ENCODE measurements at places on chromosomes 4 and X.
A peak's percentile ranks its signal among the peaks of the same experiment; 100 is the strongest.

GRCh38 chrX:53308836-53309235 is 27.5 kb upstream of the IQSEC2 start:
- no peak for DNase-seq

DNA sequence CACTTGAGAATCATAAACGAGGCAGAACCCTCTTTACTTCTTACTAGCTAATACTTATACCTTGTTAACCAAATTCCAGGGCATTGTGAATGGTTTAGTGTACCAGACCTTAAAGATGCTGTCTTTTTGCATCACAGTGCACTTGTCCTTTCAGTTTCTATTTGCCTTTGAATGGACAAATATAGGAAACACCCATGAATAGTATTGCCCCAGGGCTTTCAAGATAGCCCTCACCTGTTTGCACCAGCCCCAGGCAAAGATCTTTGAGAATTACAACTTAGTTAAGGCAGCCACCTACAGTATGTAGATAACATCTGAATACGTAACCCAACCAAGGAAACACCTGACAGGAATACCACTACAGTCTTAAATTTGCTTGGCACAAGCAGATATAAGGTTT is 60.8 kb upstream of the CT45A1 start:
- DNase-seq: no peak

DNA sequence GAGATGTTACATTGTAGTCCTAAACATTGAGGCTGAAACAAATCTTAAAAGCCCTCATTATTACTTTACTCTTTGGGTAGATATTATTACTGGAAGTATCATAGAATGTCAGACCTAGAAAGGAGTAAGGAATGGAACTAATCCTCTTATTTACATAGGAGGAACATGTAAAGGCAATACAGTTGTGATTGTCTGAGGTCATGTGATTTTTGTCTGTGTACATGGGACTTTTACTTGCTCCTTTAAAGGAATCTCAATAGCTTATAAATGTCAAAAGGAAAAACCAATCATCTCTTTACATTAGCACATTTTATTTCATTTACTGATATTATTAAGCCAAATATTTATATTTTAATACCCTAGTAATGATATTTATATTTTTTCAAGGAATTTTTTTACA is 568.2 kb downstream of the CCSER1 start:
- DNase-seq: no peak

DNA sequence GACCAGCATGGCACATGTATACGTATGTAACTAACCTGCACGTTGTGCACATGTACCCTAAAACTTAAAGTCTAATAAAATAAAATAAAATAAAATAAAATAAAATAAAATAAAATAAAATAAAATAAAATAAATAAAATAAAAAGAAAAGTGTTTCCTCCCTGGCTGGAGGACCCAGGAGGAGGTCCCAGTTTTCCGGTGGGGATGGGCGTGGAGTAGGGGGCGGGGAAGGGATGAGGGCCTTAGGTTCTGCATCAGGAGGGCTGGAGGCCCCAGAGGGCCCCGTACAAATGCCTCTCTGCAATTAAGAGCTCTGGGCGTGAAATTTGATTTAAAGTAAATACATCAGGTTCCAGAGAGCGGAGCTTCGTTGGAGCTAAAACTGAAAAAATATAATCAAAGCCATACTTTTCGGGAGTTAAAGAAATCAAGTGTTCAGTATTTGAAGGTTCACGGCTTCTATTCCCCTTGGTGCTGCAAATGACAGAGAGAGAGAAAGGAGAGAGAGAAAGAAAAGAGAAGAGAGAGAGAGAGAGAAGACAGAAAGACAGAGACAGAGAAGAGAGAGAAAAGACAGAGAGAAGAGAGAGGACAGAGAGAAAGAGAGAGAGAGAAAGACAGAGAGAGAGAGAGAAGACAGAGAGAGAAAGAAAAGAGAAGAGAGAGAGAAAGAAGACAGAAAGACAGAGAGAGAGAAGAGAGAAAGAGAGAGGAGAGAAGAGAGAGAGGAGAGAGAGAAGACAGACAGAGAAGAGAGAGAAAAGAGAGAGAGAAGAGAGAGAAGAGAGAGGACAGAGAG is 8.7 kb upstream of the SHOX start:
- no peak for DNase-seq

GRCh38 chrX:54825716-54826438 is 18.3 kb downstream of the MAGED2 start:
- DNase-seq: no peak

DNA sequence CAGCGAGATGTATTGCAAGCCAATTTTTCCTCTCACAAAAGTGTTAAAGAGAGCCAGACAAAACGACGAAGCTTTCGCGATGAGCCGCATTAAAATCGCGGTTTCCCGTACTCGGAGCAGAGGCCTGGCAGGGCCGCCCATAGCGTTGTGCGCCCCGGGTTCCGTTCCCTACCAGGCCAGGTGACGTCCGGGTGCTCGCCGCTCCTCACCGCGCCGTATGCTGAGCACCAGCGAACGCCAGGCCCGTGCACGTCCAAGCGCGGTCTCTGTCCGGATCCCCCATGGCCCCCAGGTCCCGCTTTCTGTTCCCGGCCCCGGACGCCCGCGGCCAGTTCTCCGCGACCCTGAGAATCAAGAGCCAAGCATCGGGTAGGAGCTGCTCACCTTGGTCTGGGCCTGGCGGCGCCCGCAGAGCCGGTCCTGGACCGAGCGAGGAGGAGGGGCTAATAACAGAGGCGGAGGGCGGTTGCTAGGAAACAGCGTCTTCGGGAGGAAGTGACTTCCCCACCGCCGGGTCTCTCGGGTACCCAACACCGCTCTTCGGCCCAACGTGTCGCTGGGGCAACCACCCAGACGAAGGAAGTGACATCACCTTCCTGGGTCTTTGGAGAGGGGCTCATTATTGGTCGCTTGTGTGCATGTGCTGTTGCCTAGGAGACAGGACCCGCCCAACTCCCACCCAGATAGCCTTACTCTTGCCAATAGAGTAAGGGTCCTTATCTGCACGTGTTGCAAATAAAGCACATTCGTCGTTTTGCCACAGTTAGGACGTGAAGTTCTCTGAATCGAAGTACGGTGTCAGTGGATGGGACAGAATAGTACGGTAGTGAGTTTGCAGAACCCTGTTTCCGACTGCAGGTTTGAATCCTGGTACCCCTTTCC is at the start of gene MAP9:
Gene MAP9, minus strand, starts transcription at position 579 of the 882 bp plus-strand sequence. CDS start 1,115 bp downstream, outside the sequence.
- peak; percentile 83 for DNase-seq

Data from stimulated activated CD4-positive, alpha-beta T cell treated with anti-CD3 and anti-CD28 coated beads, Interleukin-12 subunit alpha, Interleukin-12 subunit beta, amount 100 ng/mL, for 48 hours (primary cell).